ENCODE measurements at places on chromosomes 5 and 9. TPM values are rescaled to one million over a fixed set of nuclear protein-coding genes. Genes with fewer than 3 reads are reported as not detected.

GRCh38 chr5:37214550-37214949 lies 34.6 kb downstream of the CPLANE1 start:
- no peak overlapping the region for H3K27ac ChIP-seq
- H3K27me3 ChIP-seq, result no peaks in the 10 kb centered on the region

KIF20A gene
- total RNA-seq, result 17.8 TPM

GRCh38 chr5:116566251-116566650 lies 8.4 kb downstream of the SEMA6A start:
- H3K36me3 ChIP-seq, result peaks cover 2% of the 10 kb centered on the region
- H3K4me1 ChIP-seq, result peaks cover 15% of the 10 kb centered on the region
- DNase-seq, result peak; percentile 45
- no peak overlapping the region for H3K4me3 ChIP-seq
- no peaks in the 10 kb centered on the region for H3K27me3 ChIP-seq

DNA sequence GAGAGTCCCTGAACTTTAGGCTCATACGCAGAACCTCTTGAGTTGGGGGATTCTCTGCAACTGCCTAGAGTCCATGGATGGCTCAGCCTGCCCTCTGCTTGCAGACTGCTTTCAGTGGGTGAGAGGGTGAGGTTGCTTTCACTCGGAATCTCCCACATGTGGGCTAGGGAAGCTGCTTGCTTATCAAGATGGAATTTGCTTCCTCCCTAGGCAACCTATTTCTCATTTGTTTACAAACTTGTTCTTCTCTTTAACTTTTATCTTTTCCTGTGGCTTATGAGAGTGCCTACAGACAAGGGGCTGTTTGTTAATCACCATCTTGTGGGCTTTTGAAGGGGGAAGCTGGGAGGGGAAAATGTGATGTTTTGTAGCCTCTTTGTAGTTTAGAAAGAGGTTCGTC lies 10.0 kb downstream of the TLE4 start:
- H3K4me1 ChIP-seq, result peaks cover 15% of the 10 kb centered on the region
- no peak overlapping the region for H3K27ac ChIP-seq
- H3K27me3 ChIP-seq, result no peaks in the 10 kb centered on the region
- DNase-seq, result peak; percentile 25
- peaks cover 8% of the 10 kb centered on the region for H3K36me3 ChIP-seq

- no peaks in the 10 kb centered on the region for H3K27me3 ChIP-seq
- no peak overlapping the region for H3K27ac ChIP-seq
- H3K4me3 ChIP-seq, result no peak overlapping the region
- no peaks in the 10 kb centered on the region for H3K4me1 ChIP-seq
- H3K36me3 ChIP-seq, result no peaks in the 10 kb centered on the region
Measured at GRCh38 chr5:114265432-114266060, 96.3 kb upstream of the KCNN2 start.

NRARP gene
- total RNA-seq, result 2.5 TPM

GRCh38 chr5:54062958-54063357 lies 247.4 kb downstream of the ARL15 start:
- H3K4me1 ChIP-seq, result no peaks in the 10 kb centered on the region
- no peaks in the 10 kb centered on the region for H3K36me3 ChIP-seq
- no peaks in the 10 kb centered on the region for H3K27me3 ChIP-seq
- DNase-seq, result no peak

GRCh38 chr9:90455316-90455715 lies 187.3 kb downstream of the DIRAS2 start:
- no peaks in the 10 kb centered on the region for H3K4me1 ChIP-seq
- H3K27ac ChIP-seq, result no peak overlapping the region
- DNase-seq, result no peak
- H3K27me3 ChIP-seq, result no peaks in the 10 kb centered on the region
- H3K36me3 ChIP-seq, result no peaks in the 10 kb centered on the region

UBE2D2 gene
- 93.2 TPM for total RNA-seq

DNA sequence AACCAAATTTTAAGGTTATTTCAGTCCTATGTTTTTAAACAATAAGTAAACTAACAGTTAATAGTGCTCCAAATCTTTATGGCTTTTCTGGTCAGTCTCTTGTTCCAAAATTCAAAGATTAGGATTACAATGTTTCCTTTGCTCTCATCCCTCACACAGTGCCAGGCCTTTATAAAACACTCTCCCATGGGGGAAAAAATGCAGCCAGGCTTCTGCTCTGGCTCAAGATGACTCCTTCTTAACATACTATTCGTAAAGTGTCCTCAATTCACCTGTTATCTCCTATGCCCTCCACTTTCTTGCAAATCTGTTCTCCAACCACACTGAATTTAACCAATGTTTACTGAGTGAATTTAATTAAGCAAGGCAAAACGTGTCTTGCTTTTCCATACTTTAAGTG lies 1.4 kb downstream of the CEP120 start:
- H3K4me3 ChIP-seq, result peak overlapping the region; percentile 85
- peak; percentile 20 for DNase-seq
- H3K27ac ChIP-seq, result no peak overlapping the region
- no peaks in the 10 kb centered on the region for H3K27me3 ChIP-seq
- H3K36me3 ChIP-seq, result no peaks in the 10 kb centered on the region
- H3K4me1 ChIP-seq, result peaks cover 7% of the 10 kb centered on the region

- H3K4me3 ChIP-seq, result no peak overlapping the region
- H3K27ac ChIP-seq, result no peak overlapping the region
- no peak for DNase-seq
- H3K27me3 ChIP-seq, result peaks cover 3% of the 10 kb centered on the region
Measured at GRCh38 chr9:38278457-38278856, 114.0 kb upstream of the ALDH1B1 start.

TRMO gene
- total RNA-seq, result 12.7 TPM

DNA sequence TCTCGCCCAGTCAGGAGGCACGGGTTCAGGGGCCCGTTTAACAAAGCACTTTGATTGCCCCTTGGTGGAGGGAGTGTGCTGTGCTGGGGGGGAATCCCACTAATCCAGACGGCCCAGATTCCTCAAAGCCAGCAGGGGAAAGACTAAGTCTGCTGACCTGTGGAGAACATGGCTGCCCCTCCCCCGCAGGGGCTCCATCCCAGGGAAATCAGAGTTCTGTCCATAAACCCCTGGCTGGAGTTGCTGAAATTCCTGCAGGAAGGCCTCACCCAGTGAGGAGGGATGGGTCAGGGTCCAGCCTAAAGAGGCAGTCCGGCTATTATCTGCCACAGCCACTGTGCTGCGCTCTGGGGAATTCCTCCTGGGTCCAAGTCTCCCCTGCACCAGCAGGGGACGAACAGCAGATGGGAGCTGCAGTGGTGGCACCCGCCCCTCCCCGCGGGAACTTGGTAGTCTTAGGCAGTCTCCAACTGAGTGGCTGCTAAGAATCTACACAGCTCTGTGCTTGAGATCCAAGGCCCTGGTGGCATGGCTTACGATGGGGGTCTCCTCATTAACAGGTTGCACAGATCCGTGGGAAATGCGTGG lies 174.0 kb upstream of the DAB2 start:
- H3K4me1 ChIP-seq, result no peaks in the 10 kb centered on the region
- no peaks in the 10 kb centered on the region for H3K36me3 ChIP-seq
- no peaks in the 10 kb centered on the region for H3K27me3 ChIP-seq
- H3K4me3 ChIP-seq, result no peak overlapping the region
- no peak for DNase-seq

GRCh38 chr5:51383131-51384121 lies at the start of gene ISL1:
ISL1 (plus strand) TSS chr5:51383448; CDS start chr5:51383672, 224 bp downstream.
- no peak within 1 kb of the TSS for H3K27ac ChIP-seq
- H3K4me1 ChIP-seq, result peaks cover 32% of the 10 kb centered on the region
- H3K4me3 ChIP-seq, result peak within 1 kb of the TSS; percentile 54
- DNase-seq, result peak; percentile 91
- H3K27me3 ChIP-seq, result peaks cover 73% of the 10 kb centered on the region
